ENCODE measurements at places on chromosomes 4 and X.

DNA sequence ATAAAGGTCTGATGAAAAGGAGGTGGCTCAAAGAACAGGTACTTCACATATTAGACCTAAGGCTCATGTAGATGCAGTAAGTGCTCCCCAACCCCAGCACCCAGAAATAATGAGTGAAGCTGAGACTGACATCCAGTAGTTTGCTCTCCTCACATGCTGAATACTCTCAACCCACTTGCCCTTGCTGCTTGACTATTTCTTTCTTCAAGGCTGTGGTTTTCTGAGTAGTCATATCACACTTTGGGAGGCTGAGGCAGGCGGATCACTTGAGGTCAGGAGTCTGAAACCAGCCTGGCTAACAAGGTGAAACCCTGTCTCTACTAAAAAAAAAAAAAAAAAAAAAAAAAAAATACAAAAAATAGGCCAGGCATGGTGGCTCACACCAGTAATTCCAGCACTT, 51.5 kb upstream of the PRPS1 start:
- DNase-seq: no peak

DNA sequence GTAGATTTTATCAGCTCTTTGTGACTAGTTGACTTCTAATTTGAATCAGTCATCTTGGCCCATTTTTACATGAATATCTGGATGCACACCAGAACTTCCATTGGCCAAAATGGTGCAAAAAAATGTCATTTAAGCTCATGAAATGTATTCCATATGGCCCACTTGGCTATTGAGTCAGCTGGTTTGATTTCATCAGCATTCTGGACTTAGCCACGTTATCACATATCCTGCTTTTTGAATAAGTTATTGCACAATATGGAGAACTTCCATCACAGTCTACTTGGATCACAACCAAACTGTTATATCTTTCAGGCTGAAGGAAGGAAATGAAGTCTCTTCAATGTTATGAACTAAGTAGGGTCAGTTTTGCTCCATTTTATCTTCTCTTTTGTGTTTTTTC, 640.6 kb downstream of the PCDH7 start:
- DNase-seq: no peak

GRCh38 chrX:17737710-17737985, 355 bp downstream of the SCML1 start:
- DNase-seq: no peak

DNA sequence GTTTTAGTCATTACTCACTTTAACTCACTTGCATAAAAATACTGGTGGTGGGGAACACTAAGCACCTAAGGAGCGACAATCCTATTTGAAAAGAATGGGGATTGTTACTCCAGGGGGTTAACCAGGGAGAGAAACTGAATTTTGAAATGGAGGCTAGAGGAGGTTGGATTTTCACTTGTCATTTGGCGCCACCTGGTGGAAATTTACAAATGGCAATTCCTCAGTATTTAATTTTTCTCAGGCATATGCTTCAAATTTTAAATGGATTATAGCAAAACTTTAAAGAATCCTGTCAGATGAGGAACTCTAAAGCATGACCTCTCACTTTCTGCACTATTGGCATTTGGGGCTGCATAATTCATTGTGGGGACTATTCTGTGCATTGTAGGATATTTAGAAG, 2.7 kb upstream of the GEMIN8 start:
- peak; percentile 17 for DNase-seq

DNA sequence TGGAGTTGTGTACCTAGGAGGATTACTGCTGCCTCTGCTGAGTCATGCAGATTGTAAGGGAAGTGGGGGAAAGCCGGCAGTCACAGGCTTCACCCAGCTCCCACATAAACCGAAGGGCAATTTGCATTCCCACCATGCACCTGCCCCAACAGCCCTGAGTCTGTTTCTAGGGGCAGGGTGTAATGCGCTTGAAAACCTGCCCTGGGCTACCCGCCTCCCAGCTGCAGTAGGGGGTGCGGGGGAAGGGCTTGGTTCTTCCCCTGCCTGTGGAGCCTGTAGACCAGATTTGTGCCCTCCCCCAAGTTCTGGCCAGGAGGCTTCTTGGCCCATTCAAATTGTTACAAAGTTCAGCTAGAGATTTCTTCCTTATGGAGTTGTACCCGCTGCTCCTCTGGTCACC, 269.2 kb upstream of the DDX53 start:
- no peak for DNase-seq

- no peak for DNase-seq
Observed at GRCh38 chr4:55323375-55323774, 22.7 kb upstream of the SRD5A3 start.

- DNase-seq: no peak
Observed at GRCh38 chr4:53905941-53906377, 158.4 kb downstream of the CHIC2 start.

- DNase-seq: no peak
Observed at GRCh38 chr4:94897023-94897422, 139.3 kb downstream of the BMPR1B start.

DNA sequence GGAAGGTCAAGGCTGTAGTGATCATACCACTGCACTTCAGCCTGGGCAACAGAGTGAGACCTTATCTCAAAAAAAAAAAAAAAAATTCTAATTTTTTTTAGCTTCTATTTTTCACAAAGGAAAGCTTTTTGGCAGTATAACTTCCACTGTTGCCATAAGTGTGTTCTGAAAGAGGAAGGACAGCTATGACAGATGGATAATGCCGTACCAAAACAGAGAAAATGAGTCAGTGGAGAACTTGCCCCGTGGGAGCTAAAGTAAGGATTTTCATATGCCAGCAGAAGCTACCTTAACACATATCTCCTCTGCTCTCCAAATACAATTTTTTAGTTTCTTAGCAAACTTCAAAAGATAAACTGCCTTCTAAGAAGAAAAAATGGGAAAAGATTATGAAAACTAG, 43.7 kb downstream of the RPS3A start:
- DNase-seq: no peak

DNA sequence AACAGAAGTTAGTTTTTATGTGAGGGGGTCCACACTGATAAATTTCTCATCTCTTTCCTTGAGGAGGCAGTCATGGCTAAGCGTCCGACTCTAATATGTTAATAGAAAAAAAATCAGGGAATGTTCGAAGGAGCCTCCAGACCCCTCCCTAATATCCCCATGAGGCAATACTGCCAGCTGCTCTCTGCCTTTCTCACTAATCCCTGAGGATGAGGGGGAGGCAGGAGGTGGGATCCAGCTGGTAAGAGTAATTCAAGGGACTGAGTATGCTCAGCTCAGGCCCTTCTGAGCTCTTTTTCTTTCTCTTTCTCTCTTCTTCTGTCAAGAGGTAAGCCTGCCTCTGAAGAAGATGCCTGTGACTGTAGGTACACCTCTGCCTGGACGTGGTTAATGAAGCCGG, 51.7 kb downstream of the PIR start:
- DNase-seq: no peak

DNA sequence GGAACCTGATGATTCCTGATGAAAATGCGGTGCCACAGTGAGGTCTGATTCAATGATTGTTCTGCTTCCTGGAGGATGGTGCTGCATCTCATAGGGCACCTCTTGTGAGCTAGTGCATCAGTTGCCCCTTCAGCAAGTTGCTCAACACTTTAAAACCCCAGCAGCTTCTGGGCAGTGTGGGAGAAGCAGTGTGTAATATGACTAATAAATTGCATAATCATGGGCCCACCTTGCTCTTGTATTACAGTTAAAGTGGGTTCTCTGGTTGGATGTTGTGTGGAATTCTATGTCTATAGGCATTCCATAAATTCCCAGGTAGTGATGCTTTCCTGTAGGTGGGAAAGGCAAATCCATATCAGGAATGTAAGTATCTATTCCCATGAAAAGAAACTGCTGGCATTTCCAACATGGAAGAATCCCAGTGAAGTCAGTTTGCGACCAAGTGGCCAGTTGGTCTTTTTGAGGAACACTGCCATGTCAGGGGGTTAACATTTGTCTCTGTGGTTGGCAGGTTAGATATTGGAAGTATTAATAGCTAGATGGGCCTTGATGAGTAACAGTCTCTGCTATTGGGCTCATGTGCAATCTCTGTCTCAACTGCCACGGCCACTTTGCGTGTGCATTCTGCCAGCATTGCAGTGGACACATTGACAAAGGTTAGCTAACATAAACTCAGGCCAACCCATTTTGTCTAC, 121.1 kb upstream of the OTUD4 start:
- no peak for DNase-seq

DNA sequence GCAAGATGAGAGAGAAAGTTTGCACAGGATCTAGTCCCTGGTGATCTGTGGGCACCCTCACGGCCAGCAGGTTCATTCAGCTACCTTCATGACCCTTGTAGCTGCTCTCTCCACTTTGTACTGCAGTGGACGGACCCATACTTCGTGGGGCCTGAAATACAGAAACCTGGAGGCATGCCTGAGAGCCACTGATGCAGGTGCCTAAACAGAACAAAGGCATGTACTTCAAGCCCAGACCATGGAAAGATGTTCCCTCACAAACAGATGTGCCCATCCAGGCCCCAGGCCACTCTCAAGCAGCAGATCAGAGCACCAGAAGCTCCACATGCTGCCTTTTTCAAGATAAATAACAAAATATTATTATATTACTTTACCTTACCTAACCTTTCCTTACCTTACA, 1629.0 kb downstream of the ARAP2 start:
- DNase-seq: no peak

GRCh38 chr4:158280856-158281255, 70.6 kb downstream of the TMEM144 start:
- no peak for DNase-seq

GRCh38 chrX:14776901-14777300, 96.0 kb downstream of the FANCB start:
- no peak for DNase-seq

Measured in effector memory CD4-positive, alpha-beta T cell (primary cell).